ENCODE measurements at places on chromosomes 5 and 9.

- no peak for DNase-seq
Measured at GRCh38 chr5:132234684-132235062, 7.0 kb upstream of the P4HA2 start.

DNA sequence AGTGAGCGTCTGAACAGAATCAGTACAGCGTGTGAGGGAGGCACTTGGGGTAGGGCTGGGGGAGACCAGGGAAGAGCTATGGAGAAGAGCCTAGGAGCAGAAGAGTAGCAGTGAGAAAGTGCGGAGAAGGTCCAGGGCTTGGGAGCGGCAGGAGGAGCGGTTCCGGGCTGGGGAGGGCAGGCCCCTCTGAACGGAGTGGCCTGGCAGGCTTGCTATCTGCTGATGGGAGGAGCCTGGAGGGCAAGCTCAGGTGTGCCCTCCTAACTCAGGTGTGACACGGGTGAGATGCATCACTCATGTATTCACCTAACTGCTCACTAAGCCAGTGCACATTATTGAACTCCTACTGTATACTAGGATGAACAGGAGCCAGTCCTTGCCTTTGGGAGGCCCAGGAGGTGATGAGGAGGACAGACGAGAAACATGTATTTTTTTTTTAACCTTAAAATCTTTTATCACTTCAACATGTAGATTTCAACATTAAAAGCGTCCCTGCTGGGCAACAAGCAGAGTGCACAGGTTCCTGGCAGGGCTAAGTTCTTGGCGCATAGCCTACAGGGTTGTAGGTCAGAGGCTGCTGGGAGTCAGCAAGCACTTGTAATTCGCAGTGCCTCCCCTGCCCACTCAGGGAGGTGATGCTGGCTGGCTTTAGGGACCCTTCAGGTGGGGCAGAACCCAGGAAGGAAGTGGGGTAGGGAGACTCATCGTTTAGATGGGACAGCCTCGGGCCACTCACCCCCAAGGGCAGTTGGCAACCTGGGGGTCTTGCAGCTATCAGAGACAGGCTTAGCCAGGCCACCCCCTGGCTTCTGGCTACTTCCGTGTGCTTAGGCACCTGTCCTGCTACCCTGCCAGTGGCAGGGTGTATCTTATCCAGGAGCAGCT is 55.5 kb downstream of the TMOD1 start:
- DNase-seq = no peak

DNA sequence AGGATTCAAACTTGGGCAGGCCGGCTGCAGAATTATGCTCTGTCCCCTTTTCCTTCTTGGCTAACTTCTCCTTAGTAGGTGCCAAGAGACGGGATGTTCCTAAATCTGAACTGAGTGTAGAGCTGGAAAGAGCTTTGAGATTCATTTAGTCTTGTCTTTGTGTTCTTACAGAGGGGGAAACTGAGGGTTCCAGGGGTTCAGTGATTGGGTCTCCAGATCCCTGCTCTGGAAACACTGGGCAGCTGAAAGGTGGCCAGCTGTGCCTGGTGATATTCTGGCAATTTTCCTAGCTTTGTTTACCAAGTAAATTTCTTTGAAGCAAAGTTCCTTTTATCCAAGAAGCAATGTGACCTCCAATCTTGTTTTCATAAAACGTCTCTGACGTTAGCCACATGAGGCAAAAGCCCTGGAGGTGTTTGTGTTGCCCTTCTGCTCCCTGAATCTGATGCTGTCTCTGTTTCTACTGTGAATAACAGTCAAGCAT is 288.7 kb downstream of the ZSWIM6 start:
- DNase-seq = no peak

DNA sequence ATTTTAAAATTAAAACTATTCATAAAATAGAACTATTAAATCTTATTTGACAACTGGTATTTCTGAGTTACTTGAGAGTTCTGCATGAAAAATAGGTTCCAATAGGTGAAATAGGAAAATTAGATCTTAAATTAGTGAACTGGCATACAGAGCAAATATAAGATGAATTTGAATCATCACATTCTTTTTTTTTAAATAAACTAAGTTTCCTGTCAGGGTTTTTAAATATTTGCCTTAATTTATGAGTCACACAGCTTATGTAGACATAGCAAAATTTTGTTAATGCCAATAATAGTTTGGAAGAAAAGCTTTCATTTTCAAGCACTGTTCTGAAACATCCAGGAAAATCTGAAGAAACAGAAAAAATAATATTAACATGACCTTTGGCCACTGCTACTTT is 311.7 kb upstream of the HAPLN1 start:
- no peak for DNase-seq

- DNase-seq = no peak
Measured at GRCh38 chr9:133117271-133118178, 3.5 kb downstream of the RALGDS start.

- DNase-seq = no peak
Measured at GRCh38 chr5:34586117-34586885, 69.8 kb upstream of the RAI14 start.

DNA sequence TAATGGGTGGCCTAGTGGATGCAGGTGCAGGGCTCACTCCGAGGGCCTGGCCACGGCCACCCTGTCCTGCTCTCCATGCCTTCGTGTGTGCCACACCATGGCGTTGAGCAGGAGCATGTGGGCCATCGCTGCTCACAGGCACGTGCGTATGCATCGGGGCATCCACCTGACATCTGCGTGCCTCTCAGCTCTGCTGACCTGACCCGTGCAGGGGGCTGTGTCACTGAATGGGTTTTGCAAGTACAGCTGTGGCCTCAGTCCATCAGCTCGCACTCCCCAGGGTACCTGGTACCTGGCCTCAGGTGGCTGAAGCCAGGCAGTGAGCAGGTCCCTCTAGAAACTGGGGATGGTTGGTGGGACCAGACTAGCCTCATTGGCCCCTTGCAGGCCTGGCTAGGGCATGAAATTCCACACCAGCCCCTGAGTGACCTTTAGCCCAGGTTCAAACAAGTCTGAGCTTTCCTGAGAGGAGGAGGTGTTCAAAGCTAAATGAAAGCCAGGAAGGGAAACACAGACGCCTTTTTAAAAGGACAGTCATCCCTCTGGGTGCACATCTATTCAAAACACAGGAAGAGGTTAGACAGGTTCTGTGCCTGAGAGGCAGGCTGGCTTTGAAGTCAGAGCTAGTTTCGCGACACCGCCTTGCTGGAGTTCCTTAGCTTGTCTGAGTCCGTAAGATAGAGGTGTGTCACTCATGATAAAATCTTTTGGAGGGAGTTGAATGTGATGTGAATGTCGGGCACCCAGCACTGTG is 74.0 kb downstream of the MACROH2A1 start:
- DNase-seq = no peak

GRCh38 chr5:83440826-83441225 is 30.7 kb upstream of the VCAN start:
- no peak for DNase-seq

GRCh38 chr5:32297181-32298058 is 15.3 kb downstream of the MTMR12 start:
- no peak for DNase-seq

DNA sequence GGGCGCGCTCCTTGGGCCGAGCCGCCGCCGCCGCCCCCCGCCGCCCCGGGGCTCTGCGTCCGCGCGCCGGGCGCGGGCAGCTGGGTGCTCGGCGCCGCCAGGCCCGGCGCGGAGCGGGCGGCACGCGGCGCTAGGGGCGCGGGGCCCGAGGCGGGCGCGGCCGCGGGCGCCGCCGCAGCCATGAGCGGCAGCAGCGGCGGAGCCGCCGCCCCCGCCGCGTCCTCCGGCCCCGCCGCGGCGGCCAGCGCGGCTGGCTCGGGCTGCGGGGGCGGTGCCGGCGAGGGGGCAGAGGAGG is 351 bp downstream of the TRIO start:
- no peak for DNase-seq

GRCh38 chr5:81121836-81122630 is 111.1 kb upstream of the CKMT2 start:
- DNase-seq = no peak

GRCh38 chr9:101399643-101399970 is 956 bp downstream of the ZNF189 start:
- no peak for DNase-seq

- DNase-seq = no peak
Measured at GRCh38 chr9:81460693-81461092, 228.7 kb downstream of the TLE1 start.

DNA sequence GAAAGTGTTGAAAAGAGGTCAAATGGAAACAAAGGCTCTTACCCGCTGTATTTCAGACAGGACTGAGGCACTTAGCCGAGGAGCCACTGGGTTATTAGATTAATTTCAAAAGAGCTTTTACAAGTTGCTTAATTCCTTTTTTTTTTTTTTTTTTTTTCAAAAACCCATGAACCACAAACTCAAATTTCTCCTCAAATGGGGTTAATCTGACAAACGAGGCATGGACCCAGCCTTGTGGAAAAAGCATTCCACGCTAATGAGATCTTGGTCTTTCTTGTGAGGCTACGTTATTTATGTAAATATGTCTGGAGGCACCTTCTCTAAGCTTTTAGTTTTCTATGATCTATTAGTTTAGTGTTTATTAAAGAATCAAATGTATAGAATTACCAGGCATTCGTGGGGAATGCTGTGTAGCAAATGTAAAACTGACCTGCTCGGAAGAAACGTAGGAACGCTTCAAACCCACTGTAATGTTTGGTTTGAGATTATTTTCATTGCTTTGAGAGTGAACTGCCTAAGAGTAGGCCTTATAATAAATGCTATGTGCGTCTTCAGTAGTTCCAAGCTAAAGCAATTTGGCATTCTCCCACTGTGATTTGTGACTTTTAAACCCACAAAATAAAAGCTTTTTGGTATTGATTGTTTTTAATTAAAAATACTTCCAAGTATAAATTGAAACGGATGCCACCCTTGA is 134.7 kb downstream of the CDH6 start:
- DNase-seq = no peak

DNA sequence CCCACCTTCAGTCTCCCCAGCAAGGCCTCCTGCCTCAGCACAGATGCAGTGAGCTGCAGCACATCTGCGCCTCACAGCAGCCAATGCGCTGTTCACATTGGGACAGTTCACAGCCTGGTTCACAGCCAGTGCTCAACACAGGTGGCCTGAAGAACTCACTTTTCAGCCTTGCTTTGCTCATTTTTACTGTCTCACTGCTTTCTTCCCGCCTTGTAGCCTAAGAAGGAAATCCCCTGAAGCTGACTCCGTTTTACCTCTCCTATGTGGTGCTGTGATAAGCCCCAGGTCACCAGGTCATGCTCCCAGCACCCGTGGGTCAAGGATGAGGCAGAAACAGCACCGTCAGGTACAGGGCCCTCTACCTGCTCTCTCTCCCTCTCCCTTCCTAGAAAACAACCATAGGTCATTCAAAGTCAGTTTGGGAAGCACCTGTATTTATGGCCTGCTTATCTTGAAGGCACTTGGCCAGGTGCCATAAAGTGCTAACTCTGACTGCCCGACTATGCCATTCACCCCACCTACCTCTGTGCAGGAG is 1.1 kb downstream of the GCNT4 start:
- no peak for DNase-seq

DNA sequence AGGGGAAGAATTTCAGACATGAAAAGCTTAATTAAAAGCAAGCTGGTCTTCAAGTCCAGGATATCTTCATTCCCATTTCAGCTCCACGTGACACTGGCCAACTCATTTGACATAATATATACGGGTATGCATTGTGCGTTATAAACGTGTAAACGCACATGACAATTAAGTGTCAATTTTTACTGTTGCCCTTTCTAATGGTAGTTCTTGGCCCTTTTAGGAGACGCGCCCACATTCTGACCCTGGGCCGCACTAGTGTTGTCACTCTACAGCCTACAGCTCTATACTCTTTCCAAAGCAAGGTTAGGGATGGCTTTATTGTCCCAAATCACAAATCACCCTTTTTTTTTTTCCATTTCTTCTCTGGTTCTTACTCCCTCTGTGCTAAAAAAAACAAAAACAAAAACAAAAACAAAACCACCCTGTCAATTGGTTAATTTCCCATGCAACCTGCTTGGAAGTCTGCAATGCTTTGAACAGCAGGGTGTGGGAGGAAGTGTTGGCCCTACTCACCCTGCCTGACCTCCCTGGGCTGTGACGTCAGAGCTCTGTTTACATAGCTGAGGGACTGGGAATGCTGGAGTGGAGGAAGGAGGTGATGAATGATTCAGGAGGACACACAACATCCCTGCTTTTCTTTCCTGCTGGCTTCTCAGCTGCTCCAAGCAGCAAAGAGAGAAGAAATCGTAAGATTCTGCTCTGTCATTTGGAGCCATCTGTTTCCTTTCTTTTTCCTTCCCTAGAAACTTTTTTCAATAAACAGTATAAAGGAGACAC is 19.3 kb downstream of the RFK start:
- peak; percentile 84 for DNase-seq

DNA sequence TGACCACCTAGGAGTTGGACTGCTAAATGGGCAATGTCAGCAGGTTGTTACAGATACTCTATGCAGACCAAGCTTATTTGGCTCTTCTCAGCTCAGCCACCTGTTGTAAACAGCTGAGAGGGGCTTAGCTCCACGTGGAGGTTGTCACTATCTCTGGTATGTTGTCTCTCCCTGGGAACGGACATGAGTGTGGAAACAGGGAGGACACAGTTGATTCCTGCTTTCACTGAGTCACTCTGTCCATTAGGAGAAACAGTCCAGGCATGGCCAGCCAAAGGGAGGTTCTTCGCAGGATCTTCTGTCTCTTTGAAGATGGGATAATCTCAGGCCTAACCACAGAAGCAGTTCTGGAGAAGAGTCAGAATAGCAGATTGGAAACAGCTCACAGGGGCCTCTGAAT is 121.2 kb downstream of the PALM2AKAP2 start:
- no peak for DNase-seq

- DNase-seq = no peak
Measured at GRCh38 chr9:95143591-95144561, 173.6 kb downstream of the FANCC start.

DNA sequence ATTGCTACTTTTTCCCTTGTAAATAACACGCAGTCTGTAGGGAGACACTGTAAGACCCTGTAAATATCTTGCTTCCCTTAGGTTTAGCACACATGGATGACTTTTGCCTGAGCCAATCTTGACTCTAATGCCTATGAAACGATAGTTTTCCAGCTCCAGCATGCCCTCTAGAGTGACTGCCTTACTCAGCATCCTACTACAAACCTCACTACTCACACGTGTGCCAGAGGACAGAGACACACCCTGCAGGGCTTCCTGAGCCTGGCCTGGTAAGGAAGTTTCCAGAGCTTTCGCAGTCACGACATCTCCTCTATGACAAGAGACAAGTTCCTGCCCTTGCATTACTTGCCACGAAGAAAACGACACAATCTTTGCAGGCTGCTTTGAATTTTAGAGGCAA is 138.1 kb downstream of the ATPSCKMT start:
- peak; percentile 41 for DNase-seq

- no peak for DNase-seq
Measured at GRCh38 chr5:61465066-61465465, 133.0 kb downstream of the ZSWIM6 start.

DNA sequence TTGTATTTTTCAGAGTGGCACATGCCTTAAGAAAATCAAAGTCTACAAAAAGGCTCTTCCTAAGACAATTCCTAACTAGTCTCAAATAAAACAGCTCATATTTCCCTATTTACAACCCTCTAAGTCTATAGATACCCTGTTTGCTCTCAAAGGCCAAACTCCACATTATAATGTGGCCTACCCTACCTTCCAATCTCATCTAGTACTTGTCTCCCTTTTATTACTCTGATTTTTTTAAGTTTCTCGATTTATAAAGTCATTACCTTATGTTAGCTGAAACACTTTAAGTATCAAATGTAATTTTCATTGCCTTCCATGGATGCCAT is 19.4 kb downstream of the KIAA1191 start:
- no peak for DNase-seq

Data from DMS153 (cell line).